ENCODE measurements at places on chromosomes 3 and 15. TPM values are rescaled to one million over a fixed set of nuclear protein-coding genes. Genes with fewer than 3 reads are reported as not detected.

DNA sequence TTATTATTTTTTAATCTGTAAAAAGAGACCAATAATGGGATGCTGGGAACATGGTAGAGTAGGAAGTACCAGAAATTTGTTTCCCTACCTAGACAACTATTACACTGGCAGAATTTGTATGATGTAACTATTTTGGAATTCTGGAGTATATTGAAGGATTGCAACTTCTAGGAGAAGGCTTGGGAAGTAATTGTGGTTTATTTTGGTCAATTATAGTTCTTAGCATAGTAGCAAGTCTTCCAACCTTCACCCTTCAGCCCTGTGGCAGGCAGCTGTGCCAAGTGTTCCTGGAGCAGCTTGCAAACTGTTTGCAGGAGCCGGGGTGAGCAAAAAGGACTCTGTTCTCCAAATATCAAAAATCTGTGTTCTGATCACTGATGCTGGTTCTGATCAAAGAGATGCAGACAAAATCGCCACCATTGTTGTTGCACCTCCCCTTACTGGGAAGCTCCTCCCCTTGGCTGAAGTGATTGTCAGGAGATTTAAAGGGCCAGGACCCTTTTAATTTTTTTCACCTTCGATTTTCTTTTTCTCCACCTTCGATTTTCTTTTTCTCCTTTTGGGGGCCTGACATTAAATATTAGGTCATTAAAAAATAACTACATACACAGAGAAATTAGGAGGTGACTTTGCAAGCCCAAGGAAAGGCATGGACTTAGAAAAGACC lies 363.3 kb downstream of the SLC9A9 start:
- no peak for DNase-seq

- DNase-seq: no peak
These were observed 83.7 kb downstream of the ARNT2 start for GRCh38 chr15:80487839-80488390.

- no peak for DNase-seq
These were observed 169.2 kb downstream of the ROBO1 start for GRCh38 chr3:79598594-79598993.

DNA sequence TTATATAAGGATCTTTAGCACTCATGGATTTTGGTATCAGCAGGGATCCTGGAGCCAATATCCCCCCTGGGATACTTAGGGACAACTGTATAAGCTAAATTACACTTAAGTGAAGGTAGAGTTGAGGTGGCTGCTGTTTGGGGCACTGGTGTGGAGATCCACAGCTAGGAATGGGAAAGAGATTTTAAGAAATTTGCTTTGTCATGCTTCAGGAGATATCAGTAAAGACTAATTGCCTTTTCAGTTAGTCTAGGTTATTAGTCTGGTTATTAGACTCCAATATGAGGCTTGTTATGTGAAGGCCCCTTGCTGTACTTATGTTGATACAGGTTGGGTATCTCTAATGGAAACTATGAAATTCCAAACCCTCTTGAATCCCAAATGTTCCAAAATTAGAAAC lies 1.2 kb upstream of the SECISBP2L start:
- DNase-seq: no peak

TMCO5A gene
- total RNA-seq: not detected

DNA sequence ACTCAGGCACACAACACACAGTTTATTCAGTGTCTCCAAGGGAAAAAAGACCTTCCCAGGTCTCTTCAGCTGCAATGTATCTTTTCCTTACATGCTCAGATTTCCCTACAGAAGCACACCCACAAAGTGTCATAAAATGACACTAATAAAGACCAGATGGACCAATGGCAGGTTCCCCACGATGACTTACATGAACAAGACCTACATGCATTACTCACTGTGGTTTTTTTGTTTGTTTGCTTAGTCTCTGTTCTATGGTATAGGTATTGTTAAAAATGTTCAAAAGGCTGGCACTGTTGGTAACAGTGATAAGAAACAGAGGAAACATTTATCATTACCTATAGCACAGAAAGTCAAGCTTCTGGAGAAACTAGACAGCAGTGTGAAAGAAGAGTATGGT lies 318.2 kb upstream of the TMCO5A start:
- no peak for DNase-seq

- DNase-seq: no peak
These were observed 192.5 kb upstream of the TSC22D2 start for GRCh38 chr3:150215616-150216015.

C2CD4A gene
- total RNA-seq: 0.11 TPM
